ENCODE measurements at places on chromosomes 5 and 9.

DNA sequence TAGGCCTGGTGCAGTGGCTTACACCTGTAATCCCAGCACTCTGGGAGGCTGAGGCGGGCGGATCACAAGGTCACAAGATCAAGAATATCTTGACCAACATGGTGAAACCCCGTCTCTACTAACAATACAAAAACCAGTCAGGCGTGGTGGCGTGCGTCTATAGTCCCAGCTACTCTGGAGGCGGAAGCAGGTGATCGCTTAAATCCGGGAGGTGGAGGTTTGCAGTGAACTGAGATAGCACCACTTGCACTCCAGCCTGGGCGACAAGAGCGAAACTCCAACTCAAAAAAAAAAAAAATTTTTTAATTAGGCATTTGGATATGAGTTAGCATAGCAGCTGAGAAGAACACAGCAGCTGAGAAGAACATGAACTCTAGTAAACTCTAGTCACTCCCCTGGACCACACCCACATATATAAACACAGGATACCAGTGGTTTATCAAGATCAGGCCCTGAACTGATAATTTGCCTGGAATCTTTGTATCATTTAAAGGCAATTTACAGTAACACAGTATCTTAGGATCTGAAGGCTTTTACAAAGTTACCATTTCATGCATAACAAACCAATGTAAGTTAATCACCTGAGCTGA lies 4.6 kb upstream of the UGCG start:
- peak; percentile 40 for DNase-seq

DNA sequence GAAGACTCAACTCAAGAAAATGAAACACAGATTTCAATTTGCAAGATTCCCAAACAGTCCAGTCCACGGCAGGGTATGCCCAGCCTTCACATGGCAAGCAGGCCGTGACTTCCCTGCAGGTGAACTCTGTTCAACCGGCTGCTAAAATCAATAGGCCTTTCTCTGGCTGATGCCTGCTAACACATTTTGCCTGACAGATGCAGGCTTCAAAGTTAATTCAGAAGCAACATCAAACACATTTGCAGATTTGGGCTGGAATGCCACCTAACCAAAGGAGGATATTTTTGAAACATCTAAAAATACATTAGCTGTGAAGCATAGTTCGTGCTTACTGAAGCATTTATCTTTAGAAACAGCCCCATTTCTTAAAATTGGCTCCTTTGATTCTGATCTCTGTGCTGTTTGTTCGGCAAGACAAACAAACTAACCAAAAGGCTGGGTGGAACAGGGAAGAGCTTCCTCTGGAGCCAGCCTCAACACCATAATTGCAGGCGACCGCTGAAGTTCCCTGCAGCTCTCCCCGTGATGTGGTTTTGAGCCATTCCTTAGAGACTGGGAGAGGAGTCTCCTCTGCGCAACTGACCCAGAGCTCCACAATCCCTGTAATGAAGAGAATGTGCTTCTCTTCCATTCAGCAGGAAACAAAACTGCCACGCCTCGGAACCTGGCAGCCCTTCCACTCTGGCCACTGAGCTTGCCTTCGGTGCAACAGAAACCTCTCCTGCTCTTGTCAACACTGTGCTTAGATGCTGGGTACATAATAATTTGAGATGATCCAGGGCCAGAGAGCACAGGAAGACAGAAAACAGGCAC lies 126.5 kb downstream of the MYO10 start:
- no peak for DNase-seq

DNA sequence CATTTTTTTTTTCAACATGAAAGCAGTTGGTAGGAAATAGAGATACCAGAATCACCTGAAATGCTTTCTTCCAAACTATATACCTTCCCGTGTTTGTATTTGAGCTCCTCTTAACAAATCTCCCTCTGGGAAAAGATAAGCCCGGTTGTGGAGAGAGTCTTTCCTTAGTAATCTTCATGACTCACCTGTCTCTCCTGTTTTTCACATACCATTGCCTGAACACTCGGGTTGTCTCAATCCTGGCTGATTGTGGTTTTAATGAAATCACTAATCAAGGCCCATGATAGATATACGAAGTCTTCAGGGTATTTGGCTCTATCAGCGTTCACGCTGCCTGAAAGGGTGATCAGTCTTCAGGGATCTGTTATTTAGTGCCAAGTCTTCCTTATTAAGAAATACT lies 136.7 kb downstream of the MAN2A1 start:
- no peak for DNase-seq

GRCh38 chr5:108541836-108542235 lies 159.9 kb upstream of the FBXL17 start:
- no peak for DNase-seq

DNA sequence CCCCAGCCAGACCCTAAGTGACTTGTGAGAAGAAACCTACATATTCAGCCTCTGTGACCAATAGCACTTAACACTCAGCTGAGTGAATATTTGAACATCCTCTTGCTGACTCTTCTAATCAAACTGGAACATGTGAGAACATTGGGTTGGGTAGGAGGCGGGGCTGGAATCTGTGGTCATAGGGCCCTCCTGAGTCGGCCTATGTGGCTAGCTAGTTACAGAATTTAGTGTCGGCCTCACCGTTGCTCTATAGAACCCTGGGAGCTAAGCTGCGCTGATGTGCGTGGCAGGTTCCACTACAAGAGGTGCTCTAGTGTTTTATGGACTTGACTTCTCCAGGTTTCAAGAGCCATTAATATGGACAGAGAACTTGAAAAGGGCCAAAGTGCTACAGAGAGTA lies 138.8 kb downstream of the DROSHA start:
- DNase-seq: no peak

- no peak for DNase-seq
Observed at GRCh38 chr5:128083811-128084227, 253 bp downstream of the SLC12A2 start.

DNA sequence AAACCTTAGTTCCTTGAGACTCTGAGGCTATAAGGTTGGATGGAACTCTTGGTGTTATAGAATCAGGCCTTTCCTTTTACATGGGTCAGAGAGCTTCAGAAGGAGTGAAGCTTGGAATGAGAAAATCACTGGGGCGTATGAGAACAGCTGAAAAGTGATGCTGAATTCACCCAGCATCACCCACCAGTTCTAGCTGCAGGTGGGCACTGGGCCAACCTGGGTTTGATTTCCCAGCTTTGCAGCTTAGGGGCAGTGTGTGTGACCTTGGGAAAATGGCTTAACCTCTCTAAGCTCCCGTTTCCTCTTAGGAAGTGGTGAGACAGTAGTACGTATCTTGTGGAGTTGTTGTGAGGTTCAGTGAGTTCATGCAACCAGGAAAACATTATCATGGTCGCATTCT lies 10.7 kb downstream of the PCDH12 start:
- DNase-seq: no peak

DNA sequence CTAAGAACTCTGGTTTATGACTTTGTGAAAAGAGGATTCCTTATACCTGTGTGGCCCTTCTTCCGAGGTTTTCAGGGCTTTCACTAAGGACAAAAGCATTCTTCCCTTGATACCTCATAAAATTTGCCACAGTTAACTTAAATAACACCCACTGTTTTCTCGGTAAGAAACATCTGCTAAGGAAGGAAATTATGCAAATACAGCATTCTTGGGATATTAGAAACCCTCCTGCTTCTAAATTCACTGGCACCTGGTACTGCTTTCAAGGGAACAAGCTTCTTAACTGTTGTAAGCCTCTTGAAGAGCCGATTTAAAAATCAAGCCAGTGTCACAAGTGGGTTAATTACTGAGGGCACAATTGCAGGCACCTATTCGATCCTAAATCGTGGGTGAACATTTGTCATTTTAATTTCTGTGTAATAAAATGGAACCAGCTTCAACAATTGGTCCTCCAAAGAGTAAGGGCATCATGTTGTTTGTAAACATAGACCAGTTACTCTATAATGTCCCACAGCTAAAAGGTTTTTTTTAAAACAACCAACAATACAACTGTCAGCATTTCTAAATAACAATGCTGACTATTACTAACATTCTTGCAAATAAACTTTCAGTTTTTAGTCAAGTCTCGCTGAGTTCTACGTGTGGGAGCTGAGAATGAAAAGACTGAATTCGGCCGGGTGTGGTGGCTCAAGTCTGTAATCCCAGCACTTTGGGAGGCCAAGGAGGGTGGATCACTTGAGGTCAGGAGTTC lies 26.6 kb downstream of the AK3 start:
- DNase-seq: no peak

DNA sequence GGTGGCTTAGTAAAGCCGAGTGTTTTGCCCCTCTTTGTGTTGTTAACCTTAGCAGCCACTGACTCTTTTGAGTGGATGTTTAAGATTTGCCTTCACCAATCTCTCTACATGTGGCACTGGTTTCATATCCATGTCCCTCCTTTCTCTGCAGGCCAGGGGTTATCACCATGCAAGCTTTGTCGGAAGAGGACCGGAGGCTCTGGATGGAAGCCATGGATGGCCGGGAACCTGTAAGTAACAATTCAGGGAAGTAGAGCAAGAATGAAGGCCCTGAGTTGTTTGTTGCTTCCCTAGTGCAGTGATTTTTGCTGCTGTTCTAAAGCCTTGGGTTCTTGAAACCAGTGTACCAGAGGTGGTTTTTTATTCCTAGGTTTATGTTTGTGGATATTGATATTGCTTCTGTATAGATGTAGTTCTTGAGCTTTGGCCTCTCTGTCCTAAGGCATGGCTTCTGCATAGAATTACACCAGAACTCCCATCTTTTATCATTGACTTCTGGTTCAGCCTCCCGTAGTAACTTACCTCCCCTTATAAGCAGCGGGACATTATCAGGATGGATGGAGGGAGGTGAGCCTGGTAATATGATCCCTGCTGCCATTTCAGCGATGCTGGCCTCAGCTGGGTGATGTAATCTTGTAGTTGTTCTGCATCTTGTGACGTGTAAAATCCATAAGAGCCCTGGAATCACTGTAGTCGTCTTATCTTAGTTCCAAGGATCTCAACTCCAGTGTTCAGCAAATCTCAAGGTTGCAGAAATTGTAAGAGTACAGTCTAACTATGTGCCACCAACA lies 161.9 kb downstream of the ARHGAP26 start:
- DNase-seq: no peak
